ENCODE measurements at places on chromosomes 2 and 18.

- no peak for DNase-seq
Observed at GRCh38 chr2:127358044-127358443, 29.7 kb downstream of the MAP3K2 start.

- DNase-seq, result no peak
Observed at GRCh38 chr2:180554330-180554729, 426.1 kb upstream of the UBE2E3 start.

- no peak for DNase-seq
Observed at GRCh38 chr18:52953387-52953786, 613.4 kb downstream of the DCC start.

DNA sequence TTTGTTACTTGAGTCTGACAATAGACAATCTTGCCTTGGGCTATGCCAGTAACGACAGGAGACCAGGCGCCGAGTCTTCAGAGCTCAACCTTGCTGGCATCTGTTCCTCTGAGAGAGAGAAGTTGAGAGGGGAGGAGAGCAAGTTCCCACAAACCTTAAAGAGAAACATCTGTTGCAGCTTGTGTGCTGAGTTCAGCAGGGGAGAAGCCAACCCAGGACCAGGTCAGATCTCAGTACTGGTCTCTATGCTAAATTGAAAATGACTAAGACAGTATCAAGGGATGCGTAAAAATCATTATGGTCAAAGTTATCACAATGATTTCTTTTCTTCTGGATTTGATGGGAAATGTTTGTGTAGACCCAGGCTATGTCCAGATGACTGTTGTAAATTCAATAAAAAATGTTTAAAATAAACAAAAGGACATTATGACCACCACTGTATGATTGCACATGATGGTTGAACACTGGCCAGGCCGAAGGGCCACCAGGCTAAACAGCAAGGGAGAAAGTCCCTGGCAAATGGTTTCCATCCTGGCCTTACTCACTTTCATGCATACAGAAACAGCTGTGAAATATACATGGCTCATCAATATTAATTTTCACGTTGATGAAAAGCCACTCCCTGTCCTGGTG lies 100.3 kb upstream of the PMAIP1 start:
- no peak for DNase-seq

- no peak for DNase-seq
Observed at GRCh38 chr2:179106342-179106675, 56.4 kb upstream of the CCDC141 start.

DNA sequence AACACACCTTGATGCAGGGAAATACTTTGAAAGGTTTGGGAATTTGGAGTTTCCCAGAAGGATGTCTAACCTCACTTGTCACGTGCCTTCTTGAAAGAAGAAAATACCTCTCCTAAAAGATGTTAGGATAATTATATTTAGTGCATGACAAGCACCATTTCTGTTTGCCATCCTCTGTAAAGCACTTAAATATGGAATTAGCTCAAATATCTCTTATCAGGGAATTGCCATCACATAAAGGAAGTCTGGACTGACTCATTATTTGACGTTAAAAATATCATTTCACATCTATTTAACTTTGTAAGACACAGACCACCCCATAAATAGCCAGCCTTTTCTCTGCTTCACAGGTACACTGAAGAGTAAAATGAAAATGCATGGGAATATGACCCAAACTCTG lies 140.1 kb downstream of the STK39 start:
- no peak for DNase-seq

GRCh38 chr2:100801402-100801801 lies 18.5 kb upstream of the NPAS2 start:
- DNase-seq, result no peak

GRCh38 chr2:167750675-167751074 lies 496.7 kb downstream of the STK39 start:
- no peak for DNase-seq

- no peak for DNase-seq
Observed at GRCh38 chr2:9110893-9111569, 95.6 kb upstream of the ASAP2 start.

DNA sequence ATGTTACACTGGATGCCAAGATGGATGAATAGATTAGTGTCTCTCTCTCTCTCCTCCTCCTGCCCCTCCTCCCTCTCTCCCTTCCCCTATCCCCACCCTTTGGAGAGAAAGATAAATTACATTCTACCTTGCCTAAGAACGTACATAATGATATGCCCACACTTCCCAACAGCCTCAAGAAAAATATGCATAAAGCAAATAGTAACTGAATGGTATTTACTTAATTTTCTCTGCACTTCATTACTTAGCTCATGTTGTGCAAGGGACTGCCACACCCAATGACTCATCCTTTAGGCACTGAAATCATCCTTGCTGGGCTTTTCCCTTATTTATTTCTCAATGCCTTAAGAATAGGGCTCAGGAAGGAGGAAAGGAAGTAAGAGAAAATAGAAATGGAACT lies 137.3 kb upstream of the PID1 start:
- DNase-seq, result peak; percentile 80

- peak; percentile 22 for DNase-seq
Observed at GRCh38 chr2:226423498-226423960, 376.1 kb downstream of the IRS1 start.

- no peak for DNase-seq
Observed at GRCh38 chr18:4839639-4840038, 357.4 kb downstream of the AKAIN1 start.

- no peak for DNase-seq
Observed at GRCh38 chr2:123928358-123928757, 96.7 kb upstream of the CNTNAP5 start.

DNA sequence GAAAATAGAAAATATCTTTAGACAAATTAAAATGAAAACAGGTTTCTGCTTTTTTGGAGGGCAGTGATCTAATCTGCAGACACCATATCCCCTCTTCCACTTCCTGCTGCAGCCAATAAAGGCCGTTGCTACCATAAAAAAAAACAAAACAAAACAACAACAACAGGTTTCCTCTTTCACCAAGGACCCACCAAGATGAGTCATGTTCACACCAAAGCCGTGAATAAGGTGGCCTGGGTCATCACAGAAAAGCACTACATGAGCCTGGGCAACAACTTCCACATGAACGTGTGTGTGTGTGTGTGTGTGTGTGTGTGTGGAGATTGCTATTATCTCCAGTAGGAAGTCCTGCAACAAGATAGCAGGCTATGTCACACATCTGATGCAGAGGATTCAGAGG lies 24.8 kb upstream of the TFCP2L1 start:
- DNase-seq, result no peak

DNA sequence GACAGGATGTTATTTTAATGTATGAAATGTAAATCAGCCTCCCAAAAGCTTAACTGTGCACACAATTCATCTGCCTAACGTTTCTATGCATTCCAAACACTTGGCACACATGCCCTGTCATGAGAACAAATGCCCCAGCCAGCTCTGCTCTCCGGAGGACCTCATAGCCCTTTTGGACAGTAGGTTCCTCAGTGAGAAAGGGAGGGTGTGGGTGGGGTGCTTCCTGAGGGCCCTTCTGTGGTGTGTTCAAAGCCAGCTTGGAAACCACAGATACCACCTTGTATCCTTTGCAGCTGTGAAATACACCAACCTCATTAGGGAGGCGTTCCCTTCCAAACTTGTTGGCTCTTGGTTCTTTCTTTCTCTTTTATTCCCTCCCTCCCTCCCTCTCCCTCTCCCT lies 102.2 kb upstream of the ASB18 start:
- no peak for DNase-seq

GRCh38 chr2:236941551-236941950 lies 144.1 kb upstream of the COPS8 start:
- no peak for DNase-seq

DNA sequence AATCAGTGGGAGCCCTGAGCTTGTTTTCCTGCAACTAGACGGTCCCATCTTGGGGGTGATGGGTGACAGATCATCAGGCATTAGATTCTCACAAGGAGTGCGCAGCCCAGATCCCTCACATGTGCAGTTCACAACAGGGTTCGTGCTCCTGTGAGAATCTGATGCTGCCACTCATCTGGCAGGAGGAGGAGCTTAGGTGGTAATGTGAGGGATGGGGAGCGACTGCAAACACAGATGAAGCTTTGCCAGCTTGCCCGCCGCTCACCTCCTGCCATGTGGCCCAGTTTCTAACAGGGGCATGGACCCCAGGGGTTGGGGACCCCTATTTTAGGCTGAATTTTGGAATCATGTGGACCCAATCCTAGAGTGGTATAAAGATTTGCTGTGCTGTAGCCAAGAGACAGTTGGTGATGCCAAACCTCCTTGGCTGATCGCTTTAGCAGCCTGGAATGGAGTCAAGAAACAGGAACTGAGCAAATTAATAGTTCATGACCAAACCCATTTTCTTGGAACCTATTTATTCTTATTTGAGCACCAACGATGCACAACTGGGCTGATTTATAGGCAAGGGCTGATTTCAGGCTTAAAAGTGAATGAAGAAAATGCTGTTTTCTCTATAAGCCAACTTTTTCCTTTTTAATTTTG lies 25.7 kb downstream of the LPIN1 start:
- no peak for DNase-seq

- DNase-seq, result no peak
Observed at GRCh38 chr2:42999391-42999841, 207.0 kb upstream of the HAAO start.

- peak; percentile 2 for DNase-seq
Observed at GRCh38 chr2:98985905-98986666, 50.1 kb upstream of the CRACDL start.

GRCh38 chr18:22601481-22601880 lies 183.8 kb upstream of the CTAGE1 start:
- no peak for DNase-seq

Data from RCC 7860 (cell line).